ENCODE measurements at places on chromosomes 11 and 22. TPM values are rescaled to one million over a fixed set of nuclear protein-coding genes. Genes with fewer than 3 reads are reported as not detected.

DNA sequence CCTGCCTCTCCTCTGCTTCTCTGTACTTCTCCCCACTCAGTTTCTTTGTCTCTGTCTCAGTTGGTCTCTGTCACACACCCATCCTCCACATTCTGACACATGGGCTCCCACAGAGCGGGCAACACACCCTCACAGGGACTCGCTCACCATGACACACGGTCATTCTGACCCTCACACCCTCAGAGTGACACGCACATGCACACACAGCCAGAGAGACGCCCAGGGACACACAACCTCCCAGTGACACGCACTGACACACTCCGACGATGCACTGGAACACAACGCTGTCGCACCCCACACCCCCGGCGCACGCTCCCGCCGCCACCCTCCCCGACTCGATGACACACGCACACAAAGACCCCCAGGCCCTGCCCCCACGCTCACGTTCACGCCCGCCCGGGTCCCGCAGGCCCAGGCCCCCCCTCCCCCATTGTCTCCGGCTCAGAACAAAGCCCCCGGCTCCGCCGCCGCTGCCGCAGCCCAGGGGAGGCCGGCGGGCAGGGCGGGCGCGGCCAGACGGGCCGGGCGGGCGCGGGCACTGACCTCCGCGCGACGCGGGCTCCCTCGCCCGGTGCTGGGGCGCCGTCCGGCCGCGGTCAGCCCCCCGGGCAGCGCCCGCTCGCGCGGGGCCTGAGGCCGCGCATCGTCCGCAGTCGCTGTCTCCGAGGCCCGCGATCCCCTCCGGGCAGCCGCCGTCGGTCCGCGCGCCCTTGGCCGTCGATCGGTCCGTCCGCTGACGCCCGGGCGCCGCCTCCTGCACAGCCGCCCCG is 404 bp downstream of the DCHS1 start:
- no peak for DNase-seq

DNA sequence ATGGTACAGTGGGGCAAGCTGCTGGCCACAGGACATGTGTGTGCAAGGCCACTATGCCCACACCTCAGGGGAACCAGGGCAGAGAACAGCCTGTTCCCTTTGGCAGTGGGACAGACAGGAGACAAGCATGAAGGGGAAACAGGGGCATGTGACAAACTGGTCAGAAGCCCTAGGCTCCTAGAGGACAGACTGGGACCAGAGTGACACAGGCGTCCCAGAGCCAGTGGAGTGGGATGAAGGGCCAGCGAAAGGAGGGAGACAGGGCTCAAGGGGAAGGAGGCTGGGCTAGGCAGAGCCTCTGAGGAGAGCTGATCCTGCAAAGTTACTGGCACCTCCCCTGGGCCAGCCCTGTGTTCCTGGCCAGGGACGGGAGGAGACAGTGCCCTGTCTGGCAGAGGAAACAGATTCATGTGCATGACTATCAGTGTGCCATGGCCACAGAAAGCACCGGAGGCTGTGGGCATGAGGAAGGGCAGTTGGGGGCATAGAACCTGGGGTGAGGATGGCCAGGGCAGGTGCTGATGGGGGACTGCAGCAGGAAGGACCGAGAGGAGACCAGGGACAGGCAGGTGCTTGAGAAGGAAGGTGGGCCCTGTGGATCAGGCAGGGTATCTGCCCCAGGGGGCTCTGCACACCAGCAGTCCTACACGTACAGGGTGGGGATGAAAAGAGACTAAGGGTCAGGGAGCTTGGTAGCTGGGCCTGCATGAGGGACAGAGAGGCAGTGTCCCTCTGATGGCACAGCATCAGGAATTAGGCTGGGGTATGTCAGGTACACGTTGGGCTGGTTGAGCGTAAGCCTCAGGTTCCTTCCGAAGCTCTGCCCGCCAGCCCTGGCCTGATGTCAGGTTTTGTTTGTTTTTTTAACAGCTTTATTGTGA is 9.8 kb downstream of the DERL3 start:
- DNase-seq: no peak

GRCh38 chr11:59680287-59681154 is 11.7 kb upstream of the PATL1 start:
- DNase-seq: no peak

DNA sequence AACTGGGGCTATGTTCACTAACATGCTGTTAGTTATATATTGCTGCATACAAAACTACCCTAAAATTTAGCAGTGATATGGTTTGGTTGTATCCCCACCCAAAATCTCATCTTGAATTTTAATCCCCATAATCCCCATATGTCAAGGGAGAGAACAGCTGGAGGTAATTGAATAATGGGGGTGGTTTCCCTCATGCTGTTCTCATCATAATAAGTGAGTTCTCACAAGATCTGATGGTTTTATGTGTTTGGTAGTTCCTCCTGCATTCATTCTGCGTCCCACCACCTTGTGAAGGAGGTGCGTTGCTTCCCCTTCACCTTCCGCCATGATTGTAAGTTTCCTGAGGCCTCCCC is 10.0 kb upstream of the PATL1 start:
- DNase-seq: no peak

The TREH gene
- not detected for total RNA-seq

The RFPL2 gene
- total RNA-seq: not detected
